Activated naive CD4-positive, alpha-beta T cell (primary cell): ENCODE measurements at places on chromosomes 2 and 18.

DNA sequence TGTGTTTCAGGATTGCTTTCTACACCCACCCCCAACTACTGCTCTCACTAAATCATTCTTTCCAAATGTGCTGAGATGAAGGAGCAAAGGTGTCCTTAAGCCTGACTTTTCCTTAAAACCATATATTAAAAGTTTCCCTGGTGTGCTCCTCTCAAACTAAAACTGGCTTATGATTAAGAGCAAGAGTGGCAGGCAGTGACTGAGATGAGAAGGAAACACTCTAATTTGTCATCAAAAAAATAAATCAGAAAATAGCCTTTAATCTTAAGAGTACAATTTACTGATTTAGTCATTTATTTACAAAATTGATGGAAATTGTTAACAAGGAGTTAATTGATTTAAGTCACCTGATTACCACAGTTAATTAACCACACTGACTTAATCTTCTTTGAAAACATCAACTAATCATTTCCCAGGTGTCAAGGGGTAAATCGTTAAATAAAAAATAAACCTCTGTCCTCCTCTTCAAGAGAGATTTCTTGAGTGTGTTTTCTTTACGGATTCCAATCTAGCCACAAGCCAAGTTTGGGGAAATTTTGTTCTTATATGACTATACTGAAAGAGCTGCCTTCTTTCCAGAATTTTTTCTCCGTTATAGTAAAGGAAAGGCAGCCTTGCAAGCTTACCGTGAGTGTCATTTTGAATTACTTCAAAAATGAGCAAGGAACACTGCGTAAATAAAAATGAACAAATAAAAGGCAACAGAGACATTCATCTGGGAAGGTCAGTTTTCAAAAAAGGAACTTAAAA, 17.4 kb downstream of the LRP2 start:
- DNase-seq, result no peak

DNA sequence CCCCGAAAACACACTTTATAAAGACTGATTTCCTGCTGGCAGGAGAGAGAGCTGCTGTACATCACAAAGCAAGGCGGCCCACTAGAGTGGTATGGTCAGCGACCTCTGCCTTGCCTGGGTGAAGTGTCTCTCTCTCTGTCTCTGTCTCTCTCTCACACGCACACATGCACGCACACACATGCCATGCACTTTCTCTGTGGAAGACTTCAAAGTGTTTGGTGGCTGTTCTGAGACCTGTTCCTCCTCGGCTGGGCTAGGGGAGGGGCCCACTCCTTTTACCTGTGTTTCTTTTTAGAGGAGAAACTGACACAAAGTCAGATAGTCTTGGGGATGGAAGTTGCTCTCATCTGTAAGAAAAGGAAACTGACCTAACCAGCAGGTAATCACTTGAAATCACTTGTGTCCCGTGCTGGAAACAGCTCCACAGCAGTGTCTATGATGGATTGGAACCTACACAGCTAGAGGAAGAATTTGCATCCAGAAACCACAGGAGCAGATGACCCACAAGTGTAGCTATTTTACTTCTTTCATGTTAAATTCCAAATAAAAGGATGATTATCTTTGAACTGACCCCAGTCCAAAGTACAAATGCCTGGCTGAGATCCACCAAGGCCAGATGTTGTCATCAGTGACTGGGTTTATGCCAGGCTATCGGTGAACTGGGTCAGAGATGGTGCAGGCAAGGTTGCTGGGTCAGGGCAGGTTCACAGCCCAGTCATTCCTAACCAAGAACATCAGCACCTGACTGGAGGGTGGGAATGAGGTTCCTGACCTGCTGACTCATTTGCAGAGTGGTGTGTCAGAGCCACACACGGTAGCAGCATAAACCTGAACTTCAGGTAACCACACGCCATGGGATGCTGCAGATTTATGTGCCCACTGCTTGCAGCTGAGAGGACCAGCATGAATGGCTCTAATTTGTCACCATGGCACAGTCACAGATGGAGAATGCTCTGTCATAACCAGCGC, 63.0 kb downstream of the NPAS2 start:
- DNase-seq, result no peak

DNA sequence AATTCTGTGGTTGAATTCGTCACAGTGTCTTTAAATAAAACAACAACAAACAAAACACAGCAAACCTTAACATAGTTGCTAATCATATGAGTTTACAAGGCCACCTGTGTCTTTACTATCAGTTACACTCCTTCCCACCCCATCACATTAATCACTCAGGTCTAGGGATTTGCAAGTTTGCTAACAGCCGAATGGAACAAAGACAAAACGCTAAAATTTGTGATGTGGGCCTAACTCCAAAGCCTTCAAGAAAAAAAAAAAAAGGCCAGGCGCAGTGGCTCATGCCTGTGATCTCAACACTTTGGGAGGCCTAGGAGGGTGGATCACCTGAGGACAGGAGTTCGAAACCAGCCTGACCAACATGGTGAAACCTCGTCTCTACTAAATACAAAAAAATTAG, 566 bp upstream of the POLI start:
- no peak for DNase-seq

- DNase-seq, result no peak
These were observed 62.7 kb downstream of the CYP1B1 start for GRCh38 chr2:38013158-38013752.

- no peak for DNase-seq
These were observed 234.7 kb downstream of the HRH4 start for GRCh38 chr18:24695168-24695567.

GRCh38 chr2:23083966-23084365, 301.0 kb upstream of the KLHL29 start:
- no peak for DNase-seq

GRCh38 chr2:211503198-211503597, 946.8 kb downstream of the CPS1 start:
- DNase-seq, result no peak

DNA sequence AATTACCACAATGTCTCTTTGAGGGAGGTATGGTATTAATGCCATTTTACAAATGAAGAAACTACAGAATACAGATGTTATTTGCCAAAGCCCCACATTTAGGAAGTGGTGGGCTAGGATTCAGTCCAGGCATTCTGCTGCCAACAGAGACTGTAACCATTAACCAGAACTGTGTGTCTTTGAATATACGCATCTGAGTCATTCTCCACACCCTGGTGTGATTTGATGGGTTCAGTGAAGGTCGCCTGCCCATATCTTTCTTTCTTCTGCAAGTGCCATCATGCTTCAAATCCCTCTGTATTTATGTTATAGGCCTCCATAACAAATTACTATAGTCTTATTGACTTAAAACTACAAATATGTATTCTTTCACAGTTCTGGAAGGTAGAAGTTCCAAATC, 479.0 kb upstream of the DCC start:
- no peak for DNase-seq

- no peak for DNase-seq
These were observed 168.2 kb downstream of the FAM210A start for GRCh38 chr18:13558124-13558523.

- DNase-seq, result no peak
These were observed 203.6 kb downstream of the FHOD3 start for GRCh38 chr18:36501100-36501499.

DNA sequence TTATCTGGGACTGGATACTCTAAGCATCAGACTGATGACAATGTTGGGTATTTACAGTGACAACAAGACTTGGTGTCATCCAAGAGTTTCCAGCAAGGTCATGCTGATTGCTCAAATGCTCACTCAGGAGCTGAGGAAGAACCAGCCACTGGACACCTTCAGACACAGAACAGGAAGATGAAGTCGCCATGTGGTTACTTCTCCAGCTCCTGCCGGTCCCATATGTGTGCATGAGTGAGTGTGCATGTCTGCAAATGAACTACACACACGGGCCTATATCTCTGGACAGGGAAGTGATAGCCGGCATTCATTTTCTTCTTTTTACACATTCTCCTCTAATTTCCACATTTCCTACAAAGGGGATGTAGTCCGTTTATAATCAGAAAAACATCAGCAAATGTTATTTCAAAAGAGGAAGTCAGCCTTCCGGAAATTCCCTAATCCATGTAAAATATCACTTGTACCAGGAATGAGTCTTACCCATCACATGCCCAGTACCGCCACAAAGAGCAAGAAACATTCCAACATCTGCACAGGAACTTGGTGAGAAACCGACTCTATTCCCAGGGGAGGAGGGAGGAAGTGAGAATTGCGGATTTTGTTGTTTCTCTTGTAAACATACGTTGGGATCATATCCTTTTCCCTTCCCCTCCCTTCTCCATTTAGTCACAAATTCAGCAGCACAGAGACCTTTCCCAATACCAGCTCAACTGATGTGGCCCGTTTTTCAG, 10.8 kb downstream of the RFX8 start:
- DNase-seq, result no peak

GRCh38 chr2:197705912-197706838, 1.0 kb downstream of the MARS2 start:
- DNase-seq, result no peak

- DNase-seq, result no peak
These were observed 95.8 kb upstream of the CAVIN2 start for GRCh38 chr2:191942739-191943103.

GRCh38 chr18:33573193-33573592, 4.8 kb upstream of the ASXL3 start:
- DNase-seq, result no peak

DNA sequence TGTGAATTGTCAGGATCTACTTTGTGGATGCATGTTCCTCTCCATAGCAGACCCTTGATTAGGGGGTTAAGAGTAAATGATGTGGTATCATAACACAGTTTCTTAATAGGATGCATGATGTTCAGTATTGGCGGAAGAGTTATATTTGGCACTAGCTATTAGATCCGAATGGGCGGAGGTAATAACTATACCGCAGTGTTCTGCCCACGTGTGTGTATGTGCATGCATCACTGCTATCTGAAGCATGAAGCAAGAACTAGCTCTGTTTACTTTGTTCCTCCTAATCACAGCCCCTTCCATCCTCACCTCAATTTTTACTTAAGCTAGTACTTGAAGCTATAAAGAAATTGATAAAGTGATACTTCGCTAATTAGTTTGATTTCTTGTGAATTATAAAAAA, 159.6 kb upstream of the NOSTRIN start:
- no peak for DNase-seq

DNA sequence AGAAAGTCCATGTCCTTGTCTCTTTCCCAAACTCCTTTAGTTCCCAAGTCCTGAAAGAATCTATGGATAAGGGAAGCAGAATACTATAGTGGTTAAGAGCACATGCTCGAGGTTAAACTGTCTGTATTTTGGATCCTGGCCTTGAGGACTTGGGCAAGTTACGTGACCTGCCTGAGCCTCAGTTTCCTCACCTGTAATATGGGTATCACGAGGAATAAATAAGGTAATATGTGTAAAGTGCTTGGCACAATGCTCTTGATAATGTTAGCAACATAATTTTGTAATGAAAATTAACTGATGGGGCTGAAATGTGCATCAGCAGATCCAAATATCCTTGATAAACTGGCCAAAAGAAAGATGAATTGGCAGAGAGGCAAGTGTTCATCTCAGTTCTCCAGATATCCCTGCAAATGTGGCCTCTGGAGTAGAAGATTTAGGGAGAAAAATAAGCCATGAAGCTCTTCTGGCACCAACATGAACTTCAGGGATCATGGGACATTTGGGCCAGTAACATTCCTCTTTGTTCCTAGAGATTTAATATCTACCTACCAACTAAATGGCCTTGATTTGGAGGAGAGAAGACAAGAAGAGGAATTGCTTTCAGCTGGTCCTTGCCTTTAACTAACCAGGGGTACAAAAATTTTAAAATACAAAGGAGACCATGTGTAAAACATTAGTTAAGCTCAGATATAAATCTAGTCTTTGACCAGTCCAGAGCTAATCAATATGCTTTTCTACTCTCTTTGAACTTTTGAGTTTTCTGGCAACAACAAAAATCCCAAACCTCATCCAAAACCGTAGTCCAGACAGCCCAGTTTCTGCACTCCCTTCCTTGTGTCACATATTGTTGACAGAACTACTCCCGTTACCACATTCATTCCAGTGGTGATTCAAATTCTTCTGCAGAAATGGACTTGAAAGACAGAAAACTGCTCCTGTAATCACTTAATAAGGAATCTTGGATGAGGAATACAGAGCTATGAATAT, 52.7 kb upstream of the EML4 start:
- DNase-seq, result no peak

DNA sequence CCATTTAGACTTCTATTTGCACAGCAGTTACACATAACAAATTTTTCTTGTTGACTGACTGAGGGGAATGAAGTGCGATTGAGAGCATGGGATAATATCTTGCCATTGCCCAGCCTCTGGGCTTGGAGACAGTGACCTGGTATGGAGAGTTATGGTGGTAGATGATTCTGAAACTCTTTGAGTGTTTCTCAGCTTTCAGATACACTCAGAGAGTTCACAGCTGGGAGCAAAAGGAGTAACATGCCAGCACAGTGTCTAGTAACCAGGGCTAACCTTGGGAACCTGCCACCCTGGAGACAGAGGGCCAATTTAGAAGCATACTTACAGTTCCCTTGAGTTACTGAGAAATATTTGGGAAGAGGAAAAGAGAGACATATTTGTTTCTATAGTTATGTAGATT, 1099.3 kb upstream of the CELF4 start:
- DNase-seq, result no peak

GRCh38 chr18:32469190-32469651, 1.5 kb downstream of the GAREM1 start:
- no peak for DNase-seq

GRCh38 chr2:23809150-23809549, 117.8 kb downstream of the ATAD2B start:
- DNase-seq, result no peak

- DNase-seq, result no peak
These were observed 124.4 kb downstream of the CCDC178 start for GRCh38 chr18:33316146-33316587.

DNA sequence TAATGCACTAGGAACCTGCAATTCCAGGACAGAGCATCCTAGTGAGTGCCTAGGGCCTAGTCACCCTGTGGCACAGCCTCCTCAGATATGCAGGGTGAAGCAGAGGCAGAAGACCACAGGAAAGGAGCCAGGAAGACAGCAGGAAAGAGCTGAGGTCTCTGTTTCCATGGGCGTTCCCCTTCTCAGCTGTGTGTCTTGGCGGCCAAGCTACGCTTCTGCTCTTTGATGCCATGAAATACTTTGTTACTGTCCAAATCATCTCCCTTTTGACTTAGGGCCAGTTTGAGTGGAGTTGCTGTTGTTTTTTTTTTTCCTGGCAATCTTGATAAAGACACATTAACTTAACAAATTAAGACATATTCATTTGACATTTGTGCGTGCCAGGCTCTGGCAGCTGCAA, 67.3 kb downstream of the APOB start:
- no peak for DNase-seq

- DNase-seq, result no peak
These were observed 301.1 kb downstream of the PIK3C3 start for GRCh38 chr18:42255908-42256765.

- no peak for DNase-seq
These were observed 64.3 kb upstream of the PSMD14 start for GRCh38 chr2:161243905-161244304.

GRCh38 chr2:37375741-37376288, 31.4 kb downstream of the QPCT start:
- no peak for DNase-seq
